ENCODE measurements at places on chromosomes 4 and X.

- DNase-seq: no peak
Measured at GRCh38 chrX:133646719-133647116, 231.4 kb upstream of the GPC4 start.

DNA sequence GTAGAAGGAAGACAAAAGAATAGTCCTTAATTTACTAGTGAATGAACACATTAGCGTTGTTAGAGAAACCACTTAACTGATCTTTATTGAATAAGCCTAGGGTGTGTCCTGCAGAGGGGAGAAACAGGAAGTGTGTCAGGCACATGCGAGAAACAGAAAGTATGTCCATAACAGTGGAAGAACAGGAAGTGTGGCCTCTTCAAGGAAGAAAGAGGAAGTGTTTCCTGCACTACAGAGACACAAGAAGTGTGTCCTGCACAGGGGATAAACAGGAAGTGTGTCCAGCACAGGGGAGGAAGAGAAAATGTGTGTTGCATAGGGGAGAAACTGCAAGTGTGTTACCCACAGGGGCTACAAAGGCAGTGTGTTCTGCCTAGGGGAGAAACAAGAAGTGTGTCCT lies 539.6 kb upstream of the PRKX start:
- DNase-seq: no peak

DNA sequence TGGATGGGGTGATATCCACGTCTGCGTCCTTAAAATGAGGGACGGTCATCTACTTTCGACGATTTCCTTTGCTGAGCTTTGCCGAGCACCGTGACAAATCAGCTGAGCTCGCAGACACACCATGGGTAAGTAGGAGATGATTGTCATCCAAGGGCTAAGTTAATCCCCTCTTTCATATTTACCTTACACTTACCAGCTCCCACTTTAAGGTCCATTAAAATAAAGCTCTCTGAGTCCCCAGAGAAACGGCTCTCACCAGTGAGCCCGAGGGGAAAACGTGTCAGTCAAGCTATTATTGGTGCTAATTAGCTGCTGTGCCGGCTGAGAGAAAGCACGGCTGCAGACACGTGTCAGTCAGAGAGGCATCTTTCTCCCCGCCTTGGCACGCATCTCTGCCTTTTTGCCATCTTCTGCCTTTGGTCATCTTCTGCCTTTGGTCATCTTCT lies 72.2 kb downstream of the CRLF2 start:
- DNase-seq: no peak

DNA sequence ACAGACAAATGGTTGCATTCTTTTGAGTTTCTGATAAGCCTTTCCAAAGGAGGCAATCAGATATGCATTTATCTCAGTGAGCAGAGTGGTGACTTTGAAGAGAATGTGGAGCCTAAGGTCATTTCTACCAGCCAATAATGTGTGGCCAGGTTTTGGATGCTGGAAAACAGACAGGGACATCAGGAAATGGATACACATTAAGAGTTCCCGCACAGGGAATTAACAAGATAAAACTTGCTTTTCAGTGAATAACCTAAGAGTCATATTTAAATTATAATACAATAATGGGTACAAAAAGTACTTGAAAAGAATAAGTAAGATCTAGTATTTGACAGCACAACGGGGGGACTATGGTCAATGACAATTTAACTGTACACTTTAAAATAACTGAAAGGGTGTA lies 492.3 kb upstream of the FAM241A start:
- no peak for DNase-seq

DNA sequence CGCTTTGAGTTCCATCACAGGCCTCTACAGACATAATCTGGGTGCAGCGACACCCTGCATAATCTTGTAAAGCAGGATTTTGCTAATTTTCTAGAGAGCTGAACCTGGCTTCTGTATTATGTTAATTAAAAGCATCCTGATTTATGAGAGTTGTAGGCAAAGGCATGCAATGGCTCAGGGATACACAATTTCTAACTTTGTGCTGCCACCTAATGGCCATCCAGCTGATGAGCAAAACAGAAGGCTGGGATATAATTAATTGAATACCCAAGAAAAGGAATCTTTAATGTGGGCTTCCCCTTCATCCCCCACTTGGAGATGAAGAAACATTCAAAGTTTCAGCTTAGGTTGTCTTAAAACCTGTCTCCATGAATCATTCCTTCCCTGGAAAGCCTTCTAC lies 78.1 kb downstream of the BMP15 start:
- peak; percentile 8 for DNase-seq

DNA sequence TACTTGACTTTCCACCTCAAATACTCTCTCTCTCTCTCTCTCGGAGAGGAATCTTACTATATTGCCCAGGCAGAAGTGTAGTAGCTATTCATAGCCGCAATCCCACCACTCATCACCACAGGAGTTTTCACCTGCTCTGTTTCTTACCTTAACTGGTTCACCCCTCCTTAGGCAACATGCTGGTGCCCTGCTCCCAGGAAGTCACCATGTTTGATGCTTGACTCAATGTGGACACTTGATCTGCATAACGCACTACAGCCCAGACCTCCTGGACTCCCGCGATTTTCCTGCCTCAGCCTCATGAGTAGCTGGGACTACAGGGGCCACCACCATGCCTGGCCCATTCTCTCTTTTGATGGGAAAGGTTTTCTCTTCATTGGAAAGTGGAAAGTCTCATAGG lies 271.8 kb downstream of the FBXW7 start:
- DNase-seq: no peak

DNA sequence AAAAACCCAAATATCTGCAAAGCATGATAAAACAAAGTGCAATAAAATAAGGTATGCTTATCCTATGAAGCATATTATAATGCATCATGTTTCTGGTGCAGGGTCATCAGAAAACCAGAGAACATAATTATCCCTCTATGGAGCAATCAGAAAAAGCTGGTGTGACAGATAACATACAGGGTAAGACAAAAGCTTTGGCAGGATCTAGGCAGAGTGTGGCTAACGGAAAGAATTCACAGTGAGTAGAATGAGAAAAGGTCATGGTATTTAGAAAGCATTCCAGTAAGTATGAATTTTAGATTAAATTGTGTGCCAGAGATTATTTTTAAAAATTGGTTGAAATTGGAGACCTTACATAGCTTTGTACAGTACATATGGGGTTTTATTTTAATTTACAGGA lies 29.0 kb upstream of the UGT2B4 start:
- no peak for DNase-seq

GRCh38 chrX:150203248-150203645 lies 159.9 kb upstream of the MAMLD1 start:
- no peak for DNase-seq

Data from urinary bladder (tissue), 4 donors.